ENCODE measurements at places on chromosomes 12 and 14. TPM values are rescaled to one million over a fixed set of nuclear protein-coding genes. Genes with fewer than 3 reads are reported as not detected.

DNA sequence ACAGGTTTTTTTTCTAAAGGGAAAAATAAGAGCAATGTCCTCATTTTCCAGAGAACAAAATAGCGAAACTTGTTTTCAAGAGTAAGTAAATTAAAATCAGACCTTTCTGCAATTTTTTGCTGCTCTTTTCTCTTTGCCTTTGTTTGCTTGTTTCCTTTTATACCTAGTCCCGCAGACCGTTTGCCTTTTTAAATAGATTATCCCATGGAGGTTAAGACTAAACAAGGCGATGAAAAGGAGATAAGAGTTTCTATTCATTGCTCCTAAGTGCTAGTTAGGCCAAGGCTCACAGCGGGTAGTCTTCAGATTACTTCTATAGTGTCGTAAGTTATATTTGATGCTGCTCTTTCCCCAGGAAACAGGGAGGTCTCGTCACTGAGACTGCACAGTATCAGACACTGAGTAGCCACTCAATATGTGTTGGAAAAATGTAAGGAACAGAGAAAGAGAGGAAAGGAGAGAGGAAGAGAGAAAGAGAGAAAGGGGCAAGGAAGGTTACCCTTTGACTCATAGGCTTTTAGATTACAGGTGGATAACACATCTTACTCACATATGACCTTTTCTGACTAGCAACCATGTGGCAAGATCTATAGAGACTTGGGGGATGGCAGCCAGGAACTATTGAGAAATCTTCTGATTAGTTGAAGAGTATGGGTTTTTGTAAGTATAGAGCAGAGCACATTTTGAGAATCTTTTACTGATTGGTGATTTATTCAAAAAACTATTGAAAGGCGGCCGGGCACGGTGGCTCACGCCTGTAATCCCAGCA, 107.5 kb upstream of the PARP11 start:
- peak overlapping the region; percentile 69 for H3K27ac ChIP-seq
- no peaks in the 10 kb centered on the region for H3K27me3 ChIP-seq
- no peak for DNase-seq
- peaks cover 28% of the 10 kb centered on the region for H3K4me1 ChIP-seq

DNA sequence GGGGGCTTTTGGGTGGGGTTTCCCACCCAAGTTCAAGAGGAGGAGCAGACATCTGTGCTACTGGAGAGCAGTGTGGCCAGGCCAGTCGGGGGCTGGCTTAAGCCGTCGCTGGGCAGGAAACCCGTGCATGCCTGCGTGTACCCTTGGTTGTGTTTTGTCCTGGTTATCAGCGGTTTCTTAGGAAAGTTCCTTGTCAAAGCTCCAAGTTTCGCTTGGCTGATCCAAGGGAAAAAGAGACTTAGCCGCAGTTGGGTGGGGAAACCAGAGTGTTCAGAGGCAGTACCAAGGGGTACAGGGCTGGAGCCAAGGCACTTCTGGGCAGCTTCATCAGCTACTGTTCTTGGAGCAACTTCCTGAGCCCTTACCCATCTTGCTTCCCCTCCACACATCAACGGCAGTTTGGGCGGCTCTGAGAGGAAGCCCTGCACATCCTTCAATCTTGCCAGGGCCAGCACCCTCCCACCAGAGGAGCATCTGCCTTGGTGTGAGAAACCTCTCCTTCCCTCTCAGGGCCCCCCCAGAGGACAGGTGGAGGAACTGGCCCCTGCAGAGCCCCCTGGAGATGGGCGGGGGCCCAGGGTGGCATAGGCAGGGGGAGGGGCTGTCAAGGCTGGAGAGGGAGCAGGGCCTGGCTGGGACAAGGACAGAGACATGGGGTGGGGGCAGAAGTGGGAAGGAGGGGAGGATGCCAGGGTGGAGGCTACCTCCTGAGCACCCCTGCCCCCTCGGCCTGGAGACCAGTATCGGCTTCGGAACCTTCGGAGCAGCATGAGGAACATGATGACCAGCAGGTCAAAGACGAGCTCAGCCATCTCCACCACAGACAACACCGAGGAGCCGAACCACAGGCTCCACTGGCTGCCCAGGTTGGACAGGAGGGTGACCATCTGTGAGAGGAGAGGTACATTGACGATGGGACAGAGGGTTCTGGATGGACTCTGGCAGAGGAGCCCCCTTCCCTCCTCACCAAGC, 5.8 kb upstream of the TNFRSF1A start:
- peaks cover 42% of the 10 kb centered on the region for H3K4me1 ChIP-seq
- H3K27ac ChIP-seq = no peak overlapping the region
- no peaks in the 10 kb centered on the region for H3K27me3 ChIP-seq

DNA sequence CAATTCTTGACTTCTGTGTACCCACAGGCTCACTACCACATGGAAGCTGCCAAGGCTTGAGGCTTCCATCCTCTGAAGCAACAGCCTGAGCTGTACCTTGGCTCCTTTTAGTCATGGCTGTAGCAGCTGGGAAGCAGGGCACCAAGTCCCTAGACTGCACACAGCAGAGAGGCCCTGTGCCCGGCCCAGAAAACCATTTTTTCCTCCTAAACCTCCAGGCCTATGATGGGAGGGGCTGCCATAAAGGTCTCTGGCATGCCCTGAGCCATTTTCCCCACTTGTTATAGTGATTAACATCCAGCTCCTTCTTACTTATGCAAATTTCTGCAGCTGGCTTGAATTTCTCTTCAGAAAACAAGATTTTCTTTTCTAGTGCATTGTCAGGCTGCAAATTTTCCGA, 121.8 kb downstream of the RPS6KA5 start:
- H3K36me3 ChIP-seq = peaks cover 55% of the 10 kb centered on the region
- H3K4me3 ChIP-seq = no peak overlapping the region
- H3K27me3 ChIP-seq = no peaks in the 10 kb centered on the region

DNA sequence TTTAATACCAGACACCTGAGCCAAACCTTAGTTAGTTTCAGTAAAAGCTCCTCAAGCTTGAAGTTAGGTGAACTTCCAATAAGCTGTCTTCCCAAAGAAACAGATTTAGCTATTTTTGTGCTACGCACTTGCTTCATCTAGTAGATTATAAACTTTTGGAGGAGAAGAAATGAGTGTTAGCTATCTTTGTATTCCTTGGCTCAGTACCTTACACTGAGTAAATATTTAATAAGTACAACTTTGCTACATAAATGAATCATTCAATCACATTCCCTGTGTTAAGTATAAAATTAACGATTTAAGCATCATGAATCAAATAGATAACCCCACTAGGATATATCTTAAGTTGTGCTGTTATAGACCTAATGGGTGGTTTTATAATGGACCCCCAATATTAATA, 307.0 kb downstream of the PCNX1 start:
- peaks cover 27% of the 10 kb centered on the region for H3K4me1 ChIP-seq
- no peaks in the 10 kb centered on the region for H3K27me3 ChIP-seq
- H3K27ac ChIP-seq = no peak overlapping the region
- peaks cover 5% of the 10 kb centered on the region for H3K36me3 ChIP-seq

DNA sequence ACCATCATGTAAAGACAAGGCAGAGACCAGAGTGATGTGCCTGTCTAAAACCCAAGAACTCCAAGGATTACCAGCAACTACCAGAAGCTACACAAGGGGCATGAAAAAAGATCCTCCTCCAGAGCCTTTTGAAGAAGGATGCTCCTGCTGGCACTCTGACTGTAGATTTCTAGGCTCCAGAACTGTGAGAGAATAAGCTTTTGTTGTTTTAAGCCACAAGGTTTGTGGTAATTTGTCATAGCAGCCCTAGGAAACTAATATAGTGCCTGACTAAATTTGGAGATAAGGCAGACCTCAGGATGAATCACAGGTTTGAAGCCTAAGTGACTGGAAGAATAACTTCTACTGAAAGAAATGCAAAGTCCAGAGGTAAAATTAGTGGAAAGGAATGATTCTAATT, 132.9 kb downstream of the CEP83 start:
- no peak overlapping the region for H3K4me3 ChIP-seq
- peak overlapping the region; percentile 51 for H3K27ac ChIP-seq
- peaks cover 29% of the 10 kb centered on the region for H3K4me1 ChIP-seq

GOLGA5 gene
- total RNA-seq = 22.2 TPM

DNA sequence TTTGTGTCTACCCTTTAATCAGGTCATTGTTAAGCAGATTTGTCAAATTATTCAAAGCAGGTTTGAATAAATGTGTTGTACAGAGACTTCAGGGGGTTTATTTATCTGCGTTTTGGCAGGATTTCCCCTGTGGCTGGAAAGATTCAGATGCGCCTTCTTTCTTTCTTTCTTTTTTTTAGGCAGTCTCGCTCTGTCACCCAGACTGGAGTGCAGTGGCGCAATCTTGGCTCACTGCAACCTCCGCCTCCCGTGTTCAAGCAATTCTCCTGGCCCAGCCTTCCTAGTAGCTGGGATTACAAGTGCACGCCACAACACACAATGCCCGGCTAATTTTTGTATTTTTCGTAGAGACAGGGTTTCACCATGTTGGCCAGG, 6.3 kb upstream of the NANOGNB start:
- H3K36me3 ChIP-seq = no peaks in the 10 kb centered on the region
- H3K4me1 ChIP-seq = no peaks in the 10 kb centered on the region
- no peak overlapping the region for H3K4me3 ChIP-seq
- H3K27me3 ChIP-seq = peaks cover 2% of the 10 kb centered on the region
- no peak overlapping the region for H3K27ac ChIP-seq

CLECL1 gene
- total RNA-seq = 9.1 TPM

SIRT4 gene
- total RNA-seq = 1.0 TPM

DNA sequence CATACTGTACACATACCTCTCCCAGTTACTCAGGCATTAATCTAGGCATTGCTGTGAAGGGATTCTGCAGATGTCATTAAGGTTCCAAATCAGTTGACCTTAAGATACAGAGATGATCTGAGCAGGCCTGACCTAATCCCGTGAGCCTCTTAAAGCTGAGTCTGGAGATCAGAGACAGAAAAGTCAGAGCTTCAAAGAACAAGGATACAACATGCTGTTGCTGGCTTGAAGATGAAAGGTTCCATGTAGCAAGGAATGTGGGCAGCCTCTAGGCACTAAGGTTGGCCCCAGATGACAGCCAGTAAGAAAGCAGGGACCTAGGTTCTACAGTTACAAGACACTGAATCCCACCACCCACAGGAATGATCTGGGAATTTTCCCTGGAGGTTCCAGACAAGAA, 81.1 kb downstream of the MAP1LC3B2 start:
- no peaks in the 10 kb centered on the region for H3K36me3 ChIP-seq
- no peak overlapping the region for H3K27ac ChIP-seq
- peaks cover 8% of the 10 kb centered on the region for H3K27me3 ChIP-seq
- no peak for DNase-seq
- H3K4me1 ChIP-seq = peaks cover 6% of the 10 kb centered on the region

GRCh38 chr12:124544983-124545382, 22.4 kb downstream of the NCOR2 start:
- peaks cover 3% of the 10 kb centered on the region for H3K27me3 ChIP-seq
- H3K27ac ChIP-seq = no peak overlapping the region
- no peak overlapping the region for H3K4me3 ChIP-seq
- H3K36me3 ChIP-seq = peaks cover 6% of the 10 kb centered on the region
- peaks cover 42% of the 10 kb centered on the region for H3K4me1 ChIP-seq

DNA sequence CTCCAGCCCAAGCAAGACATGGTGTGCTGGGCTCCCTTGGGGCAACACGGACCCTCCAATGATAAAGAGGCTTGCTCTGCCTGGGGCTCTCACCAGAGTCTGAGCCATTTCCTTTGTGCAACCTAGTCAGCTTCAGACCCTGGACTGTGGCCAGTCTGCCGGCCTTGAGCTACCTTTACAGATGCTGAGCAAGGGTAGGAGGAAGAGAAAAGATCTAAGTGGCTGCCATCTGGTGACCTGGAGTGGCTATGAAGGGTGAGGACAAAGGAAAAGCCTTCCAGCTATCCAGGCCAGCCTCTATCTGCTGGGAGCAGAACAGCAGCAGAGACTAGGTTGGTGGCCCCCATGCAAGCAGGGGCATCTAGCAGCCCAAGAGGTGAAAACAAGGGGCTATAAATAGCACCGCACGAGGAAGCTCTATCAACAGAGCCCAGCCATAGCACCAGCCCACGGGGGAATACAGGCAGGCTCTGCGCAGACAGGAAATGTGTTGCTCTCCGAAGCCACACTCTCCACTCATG, 230.1 kb downstream of the FOXN3 start:
- H3K27ac ChIP-seq = no peak overlapping the region
- no peak for DNase-seq

SLCO1C1 gene
- total RNA-seq = not detected

FIGNL2 gene
- total RNA-seq = 0.15 TPM

Data from activated T-helper 1 cell treated with anti-CD3 and anti-CD28 coated beads, Interleukin-12 subunit alpha, Interleukin-12 subunit beta, Interleukin-2, Interleukin-4 antibody, amounts not matched to agents 30 ng/mL and 10 ng/mL and 1 ng/mL, durations not matched to agents 14 hours and 24 hours and 36 hours (primary cell).